ENCODE measurements at places on chromosomes 2 and 18.

DNA sequence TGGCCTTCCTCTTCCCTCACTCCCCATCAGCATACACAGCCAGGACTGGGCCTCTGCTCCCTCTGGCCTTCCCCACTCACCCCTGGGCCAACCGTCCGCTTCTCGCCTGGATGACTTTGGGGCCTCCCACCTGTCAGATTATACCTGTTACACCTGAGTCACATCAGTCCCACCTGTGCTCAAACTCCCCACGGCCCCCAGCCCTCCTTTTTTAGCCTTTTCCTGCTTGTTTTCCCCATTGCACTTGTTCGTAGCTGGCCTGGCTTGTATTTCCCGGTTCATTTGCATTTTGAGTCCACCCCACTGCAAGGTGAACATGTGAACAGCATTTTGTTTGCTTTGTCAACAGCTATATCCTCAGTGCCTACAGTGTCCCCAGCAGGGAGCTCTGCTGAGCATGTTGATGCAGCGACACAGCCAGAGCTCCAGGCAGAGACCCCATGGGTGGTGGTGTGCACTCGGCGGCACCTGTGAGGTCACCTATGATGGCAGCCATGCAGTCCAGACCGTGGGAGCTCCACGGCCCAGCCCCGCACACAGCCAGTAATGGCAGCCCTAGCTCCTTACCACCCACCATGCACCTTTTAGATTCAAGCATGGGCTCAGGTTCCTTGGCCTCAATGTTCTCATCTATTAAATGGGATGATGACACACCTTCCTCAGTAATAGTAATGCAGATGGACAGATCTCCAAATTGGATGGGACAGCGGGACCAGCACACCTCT, 276.4 kb upstream of the HS6ST1 start:
- no peak for DNase-seq

DNA sequence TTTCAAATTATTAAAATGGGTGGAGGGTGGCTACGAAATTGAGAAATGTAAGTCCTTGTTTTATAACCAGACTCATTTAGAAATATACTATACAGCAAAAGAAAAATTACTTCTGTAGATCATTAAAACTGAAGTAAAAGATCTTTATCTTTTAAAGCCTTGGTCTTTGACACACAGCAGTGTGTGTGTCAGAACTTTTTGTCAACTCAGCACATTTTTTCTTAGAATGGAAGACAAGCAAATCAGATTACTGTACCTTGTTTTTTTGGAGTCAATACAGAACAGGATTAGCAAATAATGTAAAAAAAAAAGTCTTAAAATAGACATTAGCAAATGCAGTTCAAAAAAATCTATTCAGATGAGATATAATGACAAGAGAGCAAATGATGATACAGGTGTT, 49.1 kb downstream of the C2orf76 start:
- DNase-seq = no peak

- DNase-seq = no peak
Measured at GRCh38 chr2:122218596-122218995, 463.1 kb downstream of the TSN start.

DNA sequence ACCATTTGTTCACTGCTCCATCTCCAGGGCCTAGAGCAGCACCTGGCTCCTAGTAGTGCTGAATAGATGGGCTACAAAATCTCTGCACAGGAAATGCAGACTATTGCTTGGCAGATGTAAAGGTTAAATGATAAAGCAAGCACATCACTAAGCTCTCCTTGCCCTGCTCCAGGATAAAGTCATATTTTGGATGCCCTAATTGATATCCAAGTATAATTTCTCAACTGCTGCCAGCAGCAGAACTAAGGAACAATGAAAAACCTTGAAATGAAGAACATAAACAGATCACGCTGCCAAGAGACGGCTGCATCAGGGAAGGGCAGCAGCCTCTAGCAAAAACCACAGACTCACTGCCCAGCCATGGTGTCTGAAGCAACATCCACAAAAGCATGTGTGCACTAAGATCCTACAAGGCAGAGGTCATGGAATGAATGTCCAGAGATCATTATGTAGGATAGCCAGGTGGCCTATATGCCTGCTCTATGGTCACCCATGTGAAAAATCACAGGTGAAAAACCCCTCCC, 134.7 kb downstream of the TMEM163 start:
- no peak for DNase-seq

GRCh38 chr2:200747668-200748618, 63.8 kb upstream of the BZW1 start:
- no peak for DNase-seq

DNA sequence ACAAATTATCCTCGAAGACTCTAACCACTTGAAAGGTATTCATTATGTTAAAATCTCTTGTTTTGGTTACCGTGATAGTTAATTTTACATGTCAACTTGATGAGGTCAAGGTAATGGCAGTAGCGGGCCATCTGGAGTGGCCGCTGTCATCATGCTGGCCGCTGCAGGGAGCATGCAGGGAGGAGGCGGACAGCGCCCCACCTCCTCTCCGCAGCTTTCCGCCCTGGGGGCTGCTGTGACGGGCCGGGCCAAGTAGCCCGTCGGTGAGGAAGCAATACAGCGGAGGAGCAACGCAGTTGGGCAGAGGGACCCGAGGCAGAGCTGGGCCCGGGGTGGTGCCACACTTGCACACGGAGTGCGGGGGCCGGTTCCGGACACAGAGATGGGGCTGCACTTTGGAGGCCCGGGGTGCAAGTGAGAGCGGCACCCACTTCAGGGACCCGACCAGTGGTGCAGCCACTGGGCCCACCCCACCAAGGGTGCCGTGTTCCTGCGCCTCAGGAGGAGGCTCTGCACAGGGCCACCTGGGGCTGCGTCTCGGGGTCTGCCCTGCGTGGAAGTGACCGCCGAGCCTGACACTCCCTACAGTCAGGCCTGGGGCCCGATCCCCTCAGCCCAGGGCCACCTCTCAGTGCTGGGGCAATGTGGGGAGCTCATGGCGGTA, 452.4 kb downstream of the LRATD1 start:
- DNase-seq = no peak

GRCh38 chr2:143698888-143699570, 569.8 kb downstream of the ARHGAP15 start:
- no peak for DNase-seq

Measured in stimulated activated CD8-positive, alpha-beta memory T cell treated with anti-CD3 and anti-CD28 coated beads, Interleukin-4, amount 100 ng/mL, for 4 hours (primary cell).